SK-N-SH treated with all-trans-retinoic acid at 6 μM for 48 hours (cell line): ENCODE measurements at places on chromosomes 4 and X.

GRCh38 chr4:143085224-143085623, 99.5 kb upstream of the USP38 start:
- ATAC-seq, result no peak

- ATAC-seq, result no peak
Observed at GRCh38 chr4:118799231-118799942, 36.5 kb downstream of the SEC24D start.

DNA sequence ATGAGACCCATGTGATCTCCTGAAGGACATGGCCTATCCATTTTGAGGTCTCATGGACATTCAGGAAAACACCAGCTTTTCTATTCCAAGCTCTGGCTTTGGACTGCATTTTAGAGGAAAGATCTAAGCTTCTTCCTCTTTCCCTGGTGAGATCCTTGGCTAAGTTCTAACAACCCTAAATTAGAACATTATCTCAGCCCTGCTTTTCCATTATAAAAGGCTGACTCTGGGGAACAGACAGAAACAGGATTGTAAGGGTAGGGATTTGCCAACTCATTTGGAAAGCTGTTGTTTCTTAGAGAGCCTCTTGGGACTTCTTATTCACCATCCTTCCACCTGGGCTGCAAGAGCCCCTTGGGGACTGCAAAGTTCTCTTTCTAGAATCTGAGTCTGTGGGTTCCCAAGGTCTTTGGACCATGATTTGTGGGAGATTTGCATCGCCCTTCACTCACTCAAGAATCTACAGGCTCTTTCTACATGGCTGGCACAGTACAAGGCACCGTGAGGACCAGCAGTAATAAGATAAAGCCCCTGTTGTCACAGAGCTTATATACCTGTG, 146.9 kb downstream of the FNIP2 start:
- no peak for ATAC-seq

DNA sequence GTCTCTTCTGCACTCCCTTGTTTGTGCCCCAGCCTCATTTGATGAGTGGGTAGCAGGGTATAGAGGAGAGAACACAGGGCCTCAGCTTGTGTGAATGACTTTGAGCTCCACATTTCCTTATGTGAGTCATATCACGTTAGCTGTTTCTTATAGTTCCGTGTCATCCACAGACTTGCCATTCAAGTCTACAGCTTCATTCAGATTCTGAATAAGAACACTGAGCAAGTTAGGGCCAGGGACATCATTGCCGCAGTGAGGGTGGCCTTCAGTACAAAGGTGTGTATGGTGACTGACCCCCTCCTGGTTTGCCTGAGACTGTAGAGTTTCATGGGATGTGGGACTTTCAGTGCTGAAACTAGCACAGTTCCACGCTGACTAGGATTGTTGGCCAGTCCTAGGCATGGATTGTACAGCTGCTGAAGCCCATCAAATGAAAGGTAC, 23.6 kb downstream of the KLF3 start:
- no peak for ATAC-seq

DNA sequence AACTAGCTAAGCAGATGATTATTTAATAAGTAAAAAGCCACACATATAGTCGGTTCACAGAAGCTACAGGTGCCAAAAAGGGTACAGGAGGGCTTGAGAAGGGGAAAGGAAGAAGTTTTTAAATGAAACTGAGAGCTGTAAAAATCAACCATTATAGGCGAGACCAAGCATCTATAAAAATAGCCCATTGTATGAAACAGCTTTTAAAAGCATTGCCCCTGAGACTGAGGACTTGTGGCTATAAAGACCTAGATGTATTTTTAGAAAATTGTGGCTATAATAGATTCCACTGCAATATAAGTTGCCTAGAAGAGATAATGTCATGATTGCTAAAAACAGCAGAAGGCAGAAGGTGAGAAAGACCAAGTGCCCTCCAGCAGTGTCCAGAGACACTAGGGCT, 15.0 kb upstream of the TTC29 start:
- no peak for ATAC-seq

DNA sequence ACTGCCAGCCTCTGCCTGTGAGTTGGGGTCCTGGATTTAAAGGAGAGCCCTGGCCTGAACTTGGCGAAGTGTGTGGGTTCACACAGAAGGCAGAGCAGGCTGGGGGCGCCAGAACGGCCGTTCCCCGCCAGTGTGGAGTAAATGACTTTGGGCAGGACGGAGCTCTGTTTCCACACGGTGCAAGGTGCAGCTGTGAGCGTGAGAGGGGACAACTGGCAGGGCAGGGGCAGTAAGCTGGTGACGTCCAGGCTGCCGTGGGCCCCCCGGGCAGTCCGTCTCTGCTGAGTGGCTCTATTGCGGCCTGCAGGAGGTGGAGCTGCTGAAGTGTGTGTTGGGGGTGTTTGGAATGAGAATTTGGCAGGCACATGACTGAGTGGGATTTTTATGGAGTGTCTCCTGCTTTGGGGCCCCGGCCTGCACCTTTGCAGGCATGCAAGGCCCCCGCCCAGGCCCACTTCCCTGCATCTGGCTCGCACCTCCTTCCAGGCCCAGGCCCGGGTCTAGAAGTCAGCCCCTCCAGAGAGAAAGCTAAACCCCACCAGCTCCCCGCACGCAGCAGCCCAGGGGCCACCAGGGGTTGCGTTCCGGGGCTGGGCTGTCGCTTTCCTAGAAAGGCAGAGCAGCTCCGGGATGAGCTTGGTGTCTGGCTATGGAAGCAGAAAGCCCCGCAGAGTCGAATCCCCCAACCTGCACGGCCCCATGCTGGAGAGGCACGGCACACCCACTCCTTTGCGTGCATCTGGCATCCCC, 62.2 kb upstream of the GRPEL1 start:
- no peak for ATAC-seq

- no peak for ATAC-seq
Observed at GRCh38 chrX:152926923-152927322, 29.1 kb downstream of the ZNF185 start.

DNA sequence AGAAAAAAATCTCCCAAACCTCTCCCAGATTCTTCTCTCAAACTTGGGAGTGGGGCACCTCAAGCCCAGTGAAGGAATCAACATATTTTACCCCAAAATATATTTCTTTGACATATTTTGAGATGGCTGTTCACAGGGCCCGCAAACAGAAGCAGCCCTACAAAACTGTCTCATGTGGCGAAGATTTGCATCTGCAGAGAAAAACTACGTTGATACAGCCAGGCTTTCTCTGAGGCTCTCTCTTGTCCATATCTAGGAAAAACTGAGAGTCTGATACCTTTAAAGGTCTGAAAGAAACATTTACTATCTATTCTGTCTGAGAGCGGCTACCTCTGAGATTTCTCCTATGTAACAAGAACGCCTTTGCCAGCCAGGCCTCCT, 23.3 kb upstream of the TMSB4X start:
- no peak for ATAC-seq

GRCh38 chr4:39987485-39987884, 9.8 kb upstream of the PDS5A start:
- ATAC-seq, result no peak

DNA sequence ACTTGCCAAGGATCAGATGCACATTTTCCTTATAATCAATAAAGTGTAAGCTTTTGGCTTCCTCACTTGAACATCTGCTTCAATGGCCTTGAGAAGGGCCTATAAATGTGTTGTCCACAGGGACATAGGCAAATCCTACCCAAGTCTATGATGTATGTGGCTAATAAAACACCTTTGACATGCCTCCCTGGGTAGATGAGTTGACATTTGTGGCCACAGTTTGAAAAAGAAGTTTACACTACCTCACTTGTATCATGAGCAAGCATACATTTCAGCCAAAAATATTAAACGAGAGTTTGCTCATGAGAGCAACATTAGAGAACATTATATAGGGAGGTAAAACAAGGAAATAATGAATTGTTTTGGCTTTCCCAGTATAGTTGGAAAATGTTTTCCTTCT, 1067.7 kb downstream of the C4orf33 start:
- no peak for ATAC-seq

- no peak for ATAC-seq
Observed at GRCh38 chr4:84647312-84647884, 64.5 kb downstream of the CDS1 start.

GRCh38 chr4:24659241-24659961, 75.0 kb upstream of the DHX15 start:
- ATAC-seq, result no peak; the same call in 2 of the 3 replicates

DNA sequence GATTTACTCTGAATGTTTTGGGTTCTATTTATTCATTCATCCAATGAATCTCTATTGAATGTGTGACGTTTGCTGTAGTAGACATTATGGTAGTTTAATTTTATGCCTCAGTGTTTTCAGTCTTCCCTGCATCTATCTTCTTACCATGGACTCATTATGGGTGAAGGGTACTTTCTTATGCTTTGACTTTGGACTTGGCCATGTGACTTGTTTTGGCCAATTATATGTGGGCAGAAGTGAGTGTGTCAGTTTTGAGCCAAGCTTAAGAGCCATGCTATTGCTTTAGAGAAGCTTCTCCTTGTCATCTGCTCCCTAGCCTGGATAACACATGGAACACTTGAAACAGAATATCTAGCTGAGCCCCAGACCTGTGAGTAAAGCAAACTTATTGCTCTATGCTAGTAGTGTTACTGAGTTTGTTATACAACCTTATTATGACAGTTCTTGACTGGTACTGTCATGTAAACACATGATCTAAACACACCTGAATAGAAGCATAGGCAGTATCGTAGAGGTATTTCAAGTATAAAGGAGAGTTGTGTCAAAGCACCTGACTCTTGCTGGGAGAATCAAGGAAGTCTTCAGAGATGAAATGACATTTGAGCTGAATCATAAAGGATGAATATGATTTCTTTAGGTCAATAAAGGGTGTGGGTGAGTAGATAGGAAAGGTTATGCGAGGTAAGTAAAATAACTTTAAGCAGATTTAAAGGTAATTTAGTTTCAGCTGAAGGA, 128.4 kb downstream of the NAA11 start:
- no peak for ATAC-seq

DNA sequence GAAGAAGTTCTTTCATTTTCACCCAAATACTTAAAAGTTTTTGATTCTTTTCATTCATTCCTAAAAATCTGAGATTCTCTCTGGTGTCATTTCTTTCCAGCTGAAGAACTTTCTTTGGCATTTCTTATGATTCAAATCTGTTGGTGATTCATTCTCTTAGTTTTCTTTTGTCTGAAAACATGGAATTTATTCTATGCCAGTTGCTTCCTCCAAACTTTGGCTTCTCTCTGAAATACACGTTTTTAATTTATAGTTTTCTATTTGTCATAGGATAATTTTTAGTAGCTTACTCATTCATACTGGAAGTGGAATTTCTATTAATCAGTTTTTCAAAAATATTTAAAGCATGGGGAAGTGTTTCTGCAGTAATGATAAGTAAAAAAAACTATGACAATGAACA, 1012.0 kb downstream of the RPA4 start:
- ATAC-seq, result no peak; the same call in 2 of the 3 replicates
